ENCODE measurements at places on chromosomes 3 and 15. TPM values are rescaled to one million over a fixed set of nuclear protein-coding genes. Genes with fewer than 3 reads are reported as not detected.

Gene CHST2
- 11.1 TPM for total RNA-seq

Gene ERICH6
- total RNA-seq: not detected

Gene LHFPL4
- total RNA-seq: not detected

Gene TTC21A
- total RNA-seq: 5.2 TPM

Gene GOLGA6L4
- total RNA-seq: 0.49 TPM

Gene ZNF80
- not detected for total RNA-seq

Gene ITGA11
- 7.8 TPM for total RNA-seq

Gene CHRNA5
- total RNA-seq: 6.0 TPM

Gene SKOR1
- 0.25 TPM for total RNA-seq

Gene SENP5
- total RNA-seq: 18.9 TPM

Gene GOLGA6L10
- total RNA-seq: 1.3 TPM

Gene MYL3
- total RNA-seq: 8.5 TPM

Gene SPATA12
- total RNA-seq: 0.13 TPM

Gene SLC28A2
- not detected for total RNA-seq

Gene ATP2B2
- total RNA-seq: not detected

Measured in mesangial cell (primary cell).